ENCODE measurements at places on chromosomes 16 and 17.

- peak; percentile 51 for DNase-seq
- H3K4me3 ChIP-seq: no peak overlapping the region
- H3K27ac ChIP-seq: no peak overlapping the region
- H3K4me1 ChIP-seq: no peaks in the 10 kb centered on the region
Observed at GRCh38 chr17:32461853-32462617, 17.7 kb downstream of the PSMD11 start.

- no peak for DNase-seq
- no peak overlapping the region for H3K4me3 ChIP-seq
- H3K36me3 ChIP-seq: no peaks in the 10 kb centered on the region
- H3K27ac ChIP-seq: no peak overlapping the region
Observed at GRCh38 chr16:50272687-50273381, 6.5 kb downstream of the ADCY7 start.

DNA sequence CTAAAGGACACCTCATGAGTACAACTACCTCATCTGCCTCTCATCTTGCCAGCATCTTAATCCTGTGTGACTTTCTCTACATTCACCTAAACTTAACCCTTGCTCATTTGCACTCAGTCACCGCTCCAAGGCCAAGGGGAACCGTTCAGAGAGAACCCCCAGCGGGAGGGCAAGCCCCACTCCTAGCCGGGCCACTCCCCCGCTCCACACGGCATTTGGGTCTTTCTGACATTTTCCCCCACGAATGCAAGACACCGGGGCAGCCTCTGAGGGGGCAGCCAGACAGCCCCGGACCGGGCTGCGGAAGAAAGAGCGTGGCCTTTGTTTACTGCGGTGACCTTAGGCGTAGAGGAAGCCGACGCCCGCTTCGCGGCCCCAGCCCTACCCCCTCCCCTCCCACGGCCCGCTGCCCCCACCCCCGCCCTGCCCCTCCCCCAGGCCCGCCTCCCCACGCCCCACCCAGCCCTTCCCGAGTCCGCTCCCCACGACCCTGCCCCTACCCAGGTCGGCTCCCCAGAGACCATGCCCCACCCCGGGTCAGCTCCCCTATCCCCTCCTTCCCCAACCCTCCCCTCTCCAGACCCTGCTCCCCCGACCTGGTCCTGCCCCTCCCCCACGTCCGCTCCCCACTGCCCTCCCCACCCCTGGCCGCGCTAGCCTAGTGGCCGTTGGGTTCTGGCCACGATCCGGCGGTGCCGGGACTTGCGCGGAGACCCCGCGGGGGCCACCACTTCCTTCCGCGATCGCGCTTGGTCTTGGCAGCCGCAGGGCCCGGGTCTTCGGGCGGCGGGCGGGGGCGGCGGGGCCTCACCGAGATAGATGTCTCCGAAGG, 789 bp downstream of the CSNK1D start:
- H3K4me3 ChIP-seq: peak overlapping the region; percentile 100
- DNase-seq: no peak

- no peak overlapping the region for H3K4me3 ChIP-seq
- no peak overlapping the region for H3K27ac ChIP-seq
Observed at GRCh38 chr17:57406981-57407286, 150.6 kb downstream of the MSI2 start.

DNA sequence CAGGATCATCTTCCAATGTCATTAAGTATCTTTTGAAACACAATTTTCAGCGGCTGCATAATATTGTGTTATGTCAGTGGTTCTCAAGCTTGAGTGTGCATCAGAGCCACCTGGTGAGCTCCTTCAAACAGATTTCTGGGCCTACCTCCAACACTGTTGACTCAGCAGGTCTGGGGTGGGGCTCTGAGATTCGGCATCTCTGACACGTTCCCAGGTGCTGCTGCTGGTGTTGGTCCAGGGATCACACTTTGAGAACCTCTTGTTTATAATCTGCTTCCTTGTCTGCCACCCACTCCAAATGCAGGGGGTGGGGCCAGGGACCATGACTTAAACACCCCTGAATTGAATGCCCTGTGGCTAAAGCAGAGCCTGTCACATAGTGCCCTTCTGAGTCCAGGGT, 73.8 kb upstream of the HNF1B start:
- DNase-seq: peak; percentile 56
- H3K36me3 ChIP-seq: no peaks in the 10 kb centered on the region
- H3K4me1 ChIP-seq: peaks cover 6% of the 10 kb centered on the region
- H3K27me3 ChIP-seq: peaks cover 19% of the 10 kb centered on the region
- H3K27ac ChIP-seq: no peak overlapping the region
- no peak overlapping the region for H3K4me3 ChIP-seq

DNA sequence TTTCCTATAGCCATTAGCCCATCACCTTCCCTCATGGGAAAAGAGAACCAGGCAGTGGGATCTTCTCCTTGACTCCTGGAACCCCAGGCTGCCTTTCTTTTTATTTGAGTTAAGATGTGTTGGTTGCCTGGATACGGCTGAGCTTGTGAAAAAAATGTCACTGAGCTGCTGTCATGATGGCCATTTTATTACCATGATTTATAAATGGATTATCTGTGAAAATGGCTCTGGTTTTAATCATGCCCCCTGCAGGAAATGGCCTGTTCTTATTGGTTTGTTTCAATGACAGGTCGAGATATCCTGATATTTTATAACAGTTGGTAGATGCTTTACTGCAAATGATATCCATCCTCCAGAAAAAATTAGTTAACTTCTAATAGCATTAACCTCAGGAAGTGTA, 640.4 kb downstream of the CDH11 start:
- peaks cover 10% of the 10 kb centered on the region for H3K4me1 ChIP-seq
- no peaks in the 10 kb centered on the region for H3K36me3 ChIP-seq
- H3K27me3 ChIP-seq: no peaks in the 10 kb centered on the region
- H3K4me3 ChIP-seq: no peak overlapping the region
- H3K27ac ChIP-seq: no peak overlapping the region

- peaks cover 17% of the 10 kb centered on the region for H3K36me3 ChIP-seq
- H3K27ac ChIP-seq: no peak overlapping the region
- H3K4me1 ChIP-seq: peaks cover 13% of the 10 kb centered on the region
Observed at GRCh38 chr16:3235856-3236669, 1.1 kb upstream of the ZNF200 start.

GRCh38 chr17:55895112-55895759, 144.4 kb downstream of the PCTP start:
- H3K27me3 ChIP-seq: no peaks in the 10 kb centered on the region
- peak; percentile 8 for DNase-seq
- no peaks in the 10 kb centered on the region for H3K4me1 ChIP-seq
